ENCODE measurements at places on chromosomes 4 and X.

- DNase-seq = peak; percentile 41
- H3K4me1 ChIP-seq = no peaks in the 10 kb centered on the region
- no peaks in the 10 kb centered on the region for H3K36me3 ChIP-seq
- no peak overlapping the region for H3K4me3 ChIP-seq
- no peaks in the 10 kb centered on the region for H3K27me3 ChIP-seq
- no peak overlapping the region for H3K27ac ChIP-seq
Measured at GRCh38 chrX:108537005-108537404, 97.4 kb downstream of the COL4A5 start.

DNA sequence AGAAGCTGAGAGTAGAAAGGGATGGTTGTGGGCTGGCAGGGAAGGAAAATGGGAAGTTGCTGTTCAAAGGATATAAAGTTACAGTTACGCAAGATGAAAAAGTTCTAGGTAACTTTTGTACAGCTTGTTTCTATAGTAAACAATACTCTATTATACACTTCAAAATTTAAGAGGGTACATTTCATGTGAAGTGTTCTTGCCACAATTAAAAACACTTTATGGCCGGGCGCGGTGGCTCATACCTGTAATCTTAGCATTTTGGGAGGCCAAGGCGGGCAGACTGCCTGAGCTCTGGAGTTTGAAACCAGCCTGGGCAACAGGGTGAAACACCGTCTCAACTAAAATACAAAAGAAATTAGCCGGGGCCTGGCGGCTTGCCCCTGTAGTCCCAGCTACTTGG is 623.6 kb downstream of the STIM2 start:
- no peaks in the 10 kb centered on the region for H3K4me1 ChIP-seq
- DNase-seq = no peak
- no peak overlapping the region for H3K4me3 ChIP-seq
- no peaks in the 10 kb centered on the region for H3K36me3 ChIP-seq
- H3K27me3 ChIP-seq = no peaks in the 10 kb centered on the region
- no peak overlapping the region for H3K27ac ChIP-seq

DNA sequence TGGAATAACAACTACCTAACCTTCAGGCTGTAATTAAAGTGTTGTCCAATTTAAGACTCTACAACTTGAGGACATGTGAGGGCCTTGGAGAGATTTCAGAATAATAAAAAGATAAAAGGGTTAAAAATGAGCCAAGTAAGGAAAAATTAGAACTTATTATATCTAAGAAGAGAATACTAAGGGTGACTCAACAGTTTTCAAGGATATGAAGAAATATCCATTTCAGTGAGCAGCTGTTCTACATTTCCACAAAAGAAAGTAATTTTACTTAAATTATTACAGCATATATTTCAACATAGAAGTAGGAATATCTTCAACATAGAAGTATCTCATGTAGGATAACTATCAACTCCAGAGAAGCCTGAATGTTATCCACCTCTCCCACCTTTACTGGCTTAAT is 11.3 kb downstream of the SNX12 start:
- H3K27me3 ChIP-seq = no peaks in the 10 kb centered on the region
- DNase-seq = no peak
- H3K27ac ChIP-seq = no peak overlapping the region
- H3K4me3 ChIP-seq = no peak overlapping the region

DNA sequence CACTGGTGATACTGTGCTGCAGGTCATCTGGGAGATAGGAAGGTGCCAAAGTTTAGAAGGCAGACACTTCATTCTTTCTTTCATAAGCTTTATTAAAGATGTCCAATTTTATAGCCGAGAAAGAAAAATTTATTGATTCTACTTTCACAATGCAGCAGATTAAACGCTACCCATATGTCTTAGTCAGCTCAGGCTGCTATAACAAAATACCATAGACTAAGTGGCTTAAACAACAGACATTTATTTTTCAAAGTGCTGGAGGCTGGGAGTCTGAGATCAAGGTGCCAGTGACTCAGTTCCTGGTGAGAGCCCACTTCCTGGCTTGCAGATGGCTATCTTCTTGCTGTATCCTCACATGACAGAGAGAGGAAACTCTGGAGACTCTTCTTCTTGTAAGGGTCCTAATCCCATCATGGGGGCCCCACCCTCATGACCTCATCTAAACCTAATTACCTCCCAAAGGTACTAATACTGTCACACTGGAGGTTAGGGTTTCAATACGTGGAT is 33.4 kb upstream of the KLHL34 start:
- no peak overlapping the region for H3K27ac ChIP-seq
- no peak overlapping the region for H3K4me3 ChIP-seq
- no peaks in the 10 kb centered on the region for H3K36me3 ChIP-seq
- no peak for DNase-seq

DNA sequence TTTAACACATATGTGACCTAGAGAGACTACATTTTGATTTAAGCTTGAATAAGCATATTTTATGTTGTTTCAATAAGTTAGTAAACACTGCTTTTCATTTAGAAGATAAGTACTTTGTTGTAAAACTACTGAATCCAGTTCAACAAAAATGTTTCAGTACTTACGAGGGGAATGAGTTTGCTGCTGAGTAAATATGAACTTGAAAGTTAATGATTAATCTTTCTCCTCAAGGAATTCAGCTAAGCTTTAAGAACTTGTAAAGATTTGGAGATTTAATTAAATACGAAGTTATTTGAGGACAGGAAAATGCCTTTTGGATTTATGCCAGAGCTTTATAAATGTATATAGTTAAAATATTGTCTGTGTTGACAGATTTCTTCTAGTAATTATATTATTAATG is 933.0 kb upstream of the LCORL start:
- no peaks in the 10 kb centered on the region for H3K4me1 ChIP-seq
- no peak overlapping the region for H3K4me3 ChIP-seq
- no peaks in the 10 kb centered on the region for H3K27me3 ChIP-seq

- DNase-seq = no peak
- H3K36me3 ChIP-seq = no peaks in the 10 kb centered on the region
- no peak overlapping the region for H3K4me3 ChIP-seq
- no peaks in the 10 kb centered on the region for H3K4me1 ChIP-seq
Measured at GRCh38 chrX:123835661-123836371, 24.0 kb upstream of the XIAP start.

DNA sequence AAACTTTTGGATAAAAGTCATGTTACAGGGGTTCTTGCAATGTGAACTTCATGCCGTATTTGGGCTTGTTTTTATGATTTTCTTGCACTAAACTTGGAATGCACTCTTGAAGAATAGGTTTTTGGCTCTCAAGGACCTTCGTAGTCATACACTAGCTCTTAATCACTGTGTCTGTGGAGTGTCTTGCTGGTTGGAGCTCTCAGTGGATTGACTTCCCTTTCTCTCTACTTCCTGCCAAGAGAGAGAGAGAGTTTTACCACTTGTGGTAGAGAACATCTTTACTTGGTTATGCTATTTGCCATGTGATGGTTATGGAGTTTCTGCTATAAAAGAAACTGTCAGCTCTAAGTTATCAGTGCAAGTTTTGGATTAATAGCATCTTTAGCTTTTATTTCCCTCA is 112.4 kb downstream of the BMPR1B start:
- H3K4me3 ChIP-seq = no peak overlapping the region
- DNase-seq = peak; percentile 19
- H3K27me3 ChIP-seq = no peaks in the 10 kb centered on the region
- no peaks in the 10 kb centered on the region for H3K36me3 ChIP-seq

- no peaks in the 10 kb centered on the region for H3K4me1 ChIP-seq
- no peaks in the 10 kb centered on the region for H3K36me3 ChIP-seq
- H3K27ac ChIP-seq = no peak overlapping the region
Measured at GRCh38 chr4:79688691-79689090, 280.7 kb upstream of the GK2 start.

DNA sequence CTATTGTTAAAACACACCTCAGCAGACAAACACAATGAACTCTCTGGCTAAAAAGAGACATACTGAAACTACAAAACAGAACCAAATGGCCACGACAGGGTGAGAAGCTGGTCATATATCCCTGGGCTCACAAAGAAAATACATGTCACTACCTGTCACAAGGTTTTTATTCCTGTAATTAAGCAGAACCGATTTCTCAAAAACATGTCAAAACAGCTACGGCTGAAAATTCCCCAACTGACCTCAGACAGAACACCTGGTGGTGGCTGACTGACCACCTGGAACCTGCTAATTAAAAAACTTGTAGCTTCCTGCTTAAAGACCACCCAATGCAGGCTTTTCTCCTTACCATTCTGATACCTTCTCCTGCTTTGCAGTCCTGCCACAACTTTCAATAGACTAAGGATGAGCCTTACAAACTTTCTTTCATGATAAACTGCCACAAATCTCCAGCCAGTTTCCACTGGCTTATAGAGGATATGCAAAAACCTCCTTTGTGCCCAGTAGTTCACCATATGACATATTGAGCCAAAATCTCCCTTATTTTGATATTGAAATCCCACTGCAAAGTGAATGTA is 571.9 kb downstream of the SPOCK3 start:
- H3K4me3 ChIP-seq = no peak overlapping the region
- no peaks in the 10 kb centered on the region for H3K27me3 ChIP-seq
- no peak for DNase-seq
- H3K36me3 ChIP-seq = no peaks in the 10 kb centered on the region

DNA sequence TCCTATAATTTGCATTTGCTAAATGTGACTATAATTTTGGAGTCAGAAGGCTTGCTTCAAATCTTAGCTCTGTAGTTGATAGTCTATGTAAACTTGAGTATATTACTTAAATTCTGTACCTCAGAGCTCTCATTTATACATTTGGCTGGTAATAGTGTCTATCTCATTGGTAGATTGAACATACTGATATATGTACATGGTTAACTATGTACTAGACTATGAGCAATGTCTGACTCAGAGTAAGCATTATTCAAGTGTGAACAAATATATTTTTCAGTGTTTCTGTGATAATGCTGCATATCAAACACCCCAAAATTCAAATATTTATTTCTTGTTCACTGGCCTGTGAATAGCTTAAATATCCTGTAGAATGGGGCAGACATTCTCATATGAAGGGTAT is 1568.9 kb upstream of the PABPC4L start:
- H3K4me3 ChIP-seq = no peak overlapping the region
- no peak for DNase-seq
- H3K36me3 ChIP-seq = no peaks in the 10 kb centered on the region
- H3K27me3 ChIP-seq = no peaks in the 10 kb centered on the region

DNA sequence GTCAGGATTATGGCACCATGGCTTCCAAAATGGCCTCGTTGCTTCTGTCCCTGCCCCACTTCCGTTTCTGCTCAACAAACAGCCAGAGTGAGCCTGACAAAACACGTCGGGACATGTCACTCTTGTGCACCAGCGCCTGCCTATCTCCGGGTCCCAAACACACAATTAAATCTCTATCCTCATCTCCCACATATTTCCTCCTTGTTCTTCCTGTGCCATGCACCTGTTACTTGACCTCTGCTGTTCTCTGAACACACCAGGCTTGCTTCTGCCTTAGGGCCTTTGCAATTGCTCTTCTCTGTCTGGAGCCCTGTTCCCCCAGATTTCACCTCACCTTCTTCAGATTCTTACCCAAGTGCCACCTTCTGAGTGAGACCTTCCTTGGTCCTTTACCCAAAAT is 12.7 kb upstream of the CD38 start:
- no peak for DNase-seq
- H3K4me1 ChIP-seq = no peaks in the 10 kb centered on the region
- no peak overlapping the region for H3K27ac ChIP-seq
- H3K36me3 ChIP-seq = no peaks in the 10 kb centered on the region

GRCh38 chrX:133249266-133250058 is 31.3 kb upstream of the TFDP3 start:
- H3K4me1 ChIP-seq = no peaks in the 10 kb centered on the region
- DNase-seq = peak; percentile 12
- no peaks in the 10 kb centered on the region for H3K27me3 ChIP-seq
- no peak overlapping the region for H3K4me3 ChIP-seq
- no peak overlapping the region for H3K27ac ChIP-seq
- H3K36me3 ChIP-seq = no peaks in the 10 kb centered on the region

DNA sequence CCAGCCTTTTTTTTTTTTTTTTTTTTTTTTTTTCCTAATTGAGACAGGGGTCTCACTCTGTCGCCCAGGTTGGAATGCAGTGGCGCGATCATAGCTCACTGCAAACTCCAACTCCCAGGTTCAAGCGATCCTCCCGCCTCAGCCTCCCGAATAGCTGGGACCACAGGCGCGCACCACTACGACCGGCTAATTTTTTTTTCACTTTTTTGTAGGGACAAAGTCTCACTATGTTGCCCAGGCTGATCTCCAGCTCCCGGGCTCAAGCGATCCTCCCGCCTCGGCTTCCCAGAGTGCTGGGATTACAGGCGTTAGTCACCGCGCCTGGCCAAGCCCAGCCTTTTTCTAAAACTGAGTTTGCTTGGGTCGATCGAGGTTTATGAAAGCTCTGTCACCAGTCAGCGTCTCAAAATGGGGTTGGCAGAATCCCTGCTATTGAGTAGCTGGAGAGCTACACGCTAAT is 1.3 kb upstream of the OTUD5 start:
- peaks cover 32% of the 10 kb centered on the region for H3K4me1 ChIP-seq
- no peaks in the 10 kb centered on the region for H3K27me3 ChIP-seq
- peaks cover 12% of the 10 kb centered on the region for H3K36me3 ChIP-seq
- peak overlapping the region; percentile 59 for H3K4me3 ChIP-seq
- DNase-seq = peak; percentile 32

- H3K27me3 ChIP-seq = no peaks in the 10 kb centered on the region
- no peaks in the 10 kb centered on the region for H3K36me3 ChIP-seq
- DNase-seq = no peak
- no peaks in the 10 kb centered on the region for H3K4me1 ChIP-seq
Measured at GRCh38 chr4:109969087-109969486, 56.4 kb downstream of the EGF start.

DNA sequence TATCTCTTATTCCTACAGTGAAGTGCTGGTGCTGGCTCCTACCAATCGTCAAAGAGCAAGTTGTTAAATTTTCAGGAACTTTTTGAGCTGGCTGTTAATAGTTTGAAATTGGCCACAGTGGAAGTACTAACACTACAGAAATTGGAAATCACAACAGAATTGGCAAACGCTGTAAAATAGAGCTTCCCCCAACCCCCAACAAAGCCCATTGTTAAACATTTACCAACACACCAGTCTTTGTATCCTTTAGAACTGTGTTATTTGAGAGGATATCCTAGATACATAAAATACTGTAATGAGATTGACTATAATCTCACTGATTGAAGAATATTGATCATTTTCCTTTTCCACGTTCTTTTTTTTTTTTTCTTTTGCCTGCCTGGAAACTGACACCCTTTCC is 37.4 kb downstream of the FAM241A start:
- H3K36me3 ChIP-seq = no peaks in the 10 kb centered on the region
- DNase-seq = no peak
- no peak overlapping the region for H3K4me3 ChIP-seq
- peaks cover 10% of the 10 kb centered on the region for H3K4me1 ChIP-seq
- H3K27ac ChIP-seq = no peak overlapping the region
- no peaks in the 10 kb centered on the region for H3K27me3 ChIP-seq

GRCh38 chr4:147518846-147519767 is 38.2 kb downstream of the EDNRA start:
- peak; percentile 68 for DNase-seq
- H3K4me1 ChIP-seq = no peaks in the 10 kb centered on the region
- no peak overlapping the region for H3K4me3 ChIP-seq
- H3K36me3 ChIP-seq = no peaks in the 10 kb centered on the region
- H3K27me3 ChIP-seq = no peaks in the 10 kb centered on the region

All from stomach (tissue), 19 donors.